NCI-H1436 treated with DMSO at 0.1 percent for 48 hours (cell line): ENCODE measurements at places on chromosomes 12 and 14.

- no peak for DNase-seq
These were observed 137.8 kb downstream of the SLC15A4 start for GRCh38 chr12:128685903-128686475.

DNA sequence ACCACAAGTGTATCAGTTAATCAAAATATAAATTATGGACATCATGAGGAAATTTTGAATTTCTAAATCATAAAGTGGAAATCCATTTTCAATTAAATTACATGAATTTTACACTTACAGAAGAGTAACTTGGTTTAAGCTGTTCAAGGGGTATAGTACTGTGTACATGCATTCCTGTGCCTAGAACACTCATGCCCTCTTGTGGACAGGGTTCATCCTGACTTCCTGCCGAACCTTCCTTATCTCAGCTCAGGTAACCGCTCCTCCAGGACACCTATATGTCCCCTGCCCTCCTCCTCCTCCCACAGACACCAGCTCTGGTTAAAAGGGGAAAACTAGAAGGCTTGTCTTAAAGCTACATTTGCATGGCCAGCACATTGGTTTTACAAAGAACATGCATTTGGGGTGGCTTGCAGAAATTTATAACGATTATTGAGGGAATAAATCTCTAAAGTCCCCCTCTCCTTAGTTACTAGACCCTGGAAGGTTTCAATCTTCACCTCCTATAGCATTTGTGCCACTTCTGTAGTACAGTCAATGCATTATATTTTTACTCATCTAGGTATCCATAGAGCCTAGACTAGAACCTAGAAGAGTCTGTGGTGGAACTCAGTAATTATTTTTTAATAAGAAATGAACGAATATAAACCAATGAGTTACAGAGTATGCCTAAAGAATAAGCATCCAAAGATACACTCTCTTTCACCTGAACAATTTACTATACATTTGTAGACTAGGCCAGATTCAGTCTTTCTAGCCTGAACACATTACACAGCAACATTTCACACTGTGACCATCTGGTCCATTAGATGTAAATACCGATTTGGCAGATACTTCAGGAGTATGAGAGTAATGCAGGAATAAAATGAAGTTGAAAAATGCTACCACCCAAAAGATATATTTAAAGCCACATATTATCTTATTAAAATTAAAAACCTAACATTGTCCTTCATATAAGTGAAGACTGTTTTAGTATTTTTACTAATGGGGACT, 345.6 kb downstream of the PAWR start:
- DNase-seq = no peak

- no peak for DNase-seq
These were observed 17.6 kb upstream of the EID3 start for GRCh38 chr12:104285740-104286515.

DNA sequence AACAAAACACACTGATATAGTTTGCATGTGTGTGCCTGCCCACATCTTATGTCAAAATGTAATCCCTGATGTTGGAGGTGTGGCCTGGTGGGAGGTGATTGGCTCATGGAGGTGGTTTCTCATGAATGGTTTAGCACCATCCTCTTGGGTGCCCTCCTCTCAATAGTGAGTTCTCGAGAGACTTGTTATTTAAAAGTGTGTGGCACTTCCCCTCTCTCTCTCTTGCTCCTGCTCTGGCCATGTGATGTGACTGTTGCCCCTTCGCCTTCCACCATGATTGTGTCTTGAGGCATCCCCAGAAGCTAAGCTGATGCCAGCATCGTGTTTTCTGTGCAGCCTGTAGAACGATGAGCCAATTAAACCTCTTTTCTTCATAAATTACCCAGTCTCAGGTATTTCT, 454.1 kb upstream of the DCN start:
- DNase-seq = no peak

DNA sequence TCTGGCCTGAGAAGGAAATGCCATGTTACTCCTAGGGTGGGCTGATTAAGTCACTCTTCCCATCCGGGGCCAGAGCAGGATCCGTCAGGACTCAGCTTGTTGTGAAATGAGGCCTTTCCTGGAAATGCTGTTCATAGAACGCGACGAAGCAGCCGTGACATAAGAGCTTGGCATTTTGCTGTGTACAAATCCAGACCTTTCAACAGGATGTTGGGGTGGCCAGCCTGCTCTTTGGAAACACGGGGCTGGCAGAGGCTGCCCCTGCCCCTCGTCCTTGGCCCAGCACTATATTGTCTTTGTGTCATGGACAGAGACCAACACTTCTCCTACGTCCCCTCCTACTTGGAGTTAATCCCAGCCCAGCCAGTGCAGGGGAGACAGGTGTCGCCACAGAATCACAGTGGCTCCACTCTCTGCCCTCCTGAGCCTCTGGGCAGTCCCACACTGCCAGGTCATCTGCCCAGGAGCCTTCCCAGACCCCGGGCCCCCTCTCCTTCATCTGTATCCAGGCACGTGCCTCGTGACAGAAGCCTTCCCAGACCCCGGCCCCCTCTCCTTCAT, 18.6 kb upstream of the EIF5 start:
- no peak for DNase-seq

DNA sequence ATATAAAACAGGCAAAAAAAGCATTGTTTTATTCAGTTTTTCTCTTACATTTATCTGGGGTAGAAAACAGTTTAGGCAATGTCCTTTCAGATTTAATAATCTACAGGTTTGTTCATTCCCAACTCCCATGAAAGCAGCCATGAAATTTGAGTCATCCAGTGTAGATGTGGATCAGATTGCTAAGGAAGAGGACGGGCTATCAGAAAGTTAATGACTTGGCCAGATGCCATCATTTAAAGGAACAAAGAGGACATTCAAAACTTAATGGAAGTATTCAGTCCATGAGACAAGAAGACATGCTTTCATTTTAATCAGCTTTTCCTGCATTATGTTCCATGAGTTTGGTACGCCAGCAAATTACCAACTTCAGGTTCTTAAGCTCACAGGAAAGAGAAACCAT, 31.1 kb upstream of the POC1B start:
- no peak for DNase-seq

DNA sequence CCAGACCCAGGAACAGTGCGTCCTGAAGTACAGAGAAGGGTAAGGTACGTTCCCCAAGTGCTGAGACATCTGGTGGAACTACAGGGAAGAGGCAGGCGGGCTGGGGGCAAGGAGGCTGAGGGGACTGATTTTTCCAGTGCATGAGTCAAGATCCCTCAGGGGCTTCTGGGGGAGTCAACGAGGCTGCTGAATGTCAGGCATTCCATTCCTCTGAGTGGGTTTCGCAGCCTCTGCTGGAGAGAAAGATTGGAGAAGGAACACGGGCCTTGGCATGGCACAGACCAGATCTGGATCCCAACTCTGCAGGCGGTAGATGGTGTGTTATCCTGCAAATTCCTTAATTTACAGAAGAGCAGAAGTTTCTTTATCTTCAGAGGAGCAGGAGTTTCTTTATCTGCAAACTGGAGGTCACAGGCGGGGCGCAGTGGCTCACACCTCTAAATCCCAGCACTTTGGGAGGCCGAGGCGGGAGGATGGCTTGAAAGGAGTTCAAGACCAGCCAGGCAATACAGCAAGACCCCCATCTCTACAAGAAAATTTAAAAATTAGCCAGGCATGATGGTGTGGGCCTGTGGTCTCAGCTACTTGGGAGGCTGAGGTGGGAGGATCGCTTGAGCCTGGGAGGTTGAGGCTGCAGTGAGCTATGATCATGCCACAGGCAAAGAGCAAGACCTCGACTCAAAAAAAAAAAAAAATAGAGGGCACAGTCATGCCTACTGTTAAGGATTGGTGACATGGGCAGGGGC, 132.6 kb upstream of the MAP1LC3B2 start:
- DNase-seq = no peak

GRCh38 chr14:93619176-93619793, 169.0 kb downstream of the PRIMA1 start:
- peak; percentile 2 for DNase-seq

DNA sequence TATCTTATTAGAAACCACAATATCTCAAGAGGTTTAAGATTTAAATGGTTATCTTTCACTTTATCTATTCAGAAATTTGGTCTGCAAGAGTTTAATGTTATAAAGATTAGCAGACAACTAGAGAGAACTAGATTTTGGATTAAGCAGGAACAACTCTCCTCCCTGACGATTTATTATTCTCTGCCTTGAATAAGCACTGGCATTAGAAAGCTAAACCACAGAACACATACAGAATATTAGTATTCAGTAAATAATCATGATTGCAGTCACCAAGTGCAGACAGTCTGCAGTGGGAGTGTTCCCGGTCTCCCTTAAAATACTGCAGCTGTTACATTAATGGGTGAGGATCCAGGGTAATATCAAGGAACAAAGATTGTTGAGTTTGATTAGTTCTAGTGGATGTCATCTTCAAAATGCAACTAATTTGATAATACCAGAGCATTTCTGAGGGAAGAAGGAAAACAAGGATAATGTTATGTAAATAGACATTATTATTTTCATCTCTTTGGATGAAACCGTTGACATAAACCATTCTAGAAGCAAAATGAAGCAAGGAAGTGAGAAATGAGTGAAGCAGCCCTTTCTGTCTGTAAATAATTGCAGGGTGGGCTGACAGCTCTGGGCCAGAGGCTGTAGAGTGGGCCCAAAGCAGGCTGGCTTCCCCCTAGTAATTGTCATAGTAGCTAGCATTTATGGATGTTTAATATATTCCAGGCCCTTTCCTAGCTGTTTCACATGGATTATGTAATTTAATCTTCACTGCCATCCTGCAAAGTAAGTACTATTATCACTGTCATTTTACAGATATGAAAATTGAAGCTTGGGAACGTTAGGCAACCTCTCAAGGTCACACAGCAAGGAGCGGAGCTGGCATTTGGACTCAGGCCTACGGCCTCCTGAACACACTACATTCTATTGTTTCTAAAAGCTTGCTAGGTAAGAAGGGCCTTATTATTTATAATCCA, 79.4 kb downstream of the DYRK2 start:
- DNase-seq = no peak

DNA sequence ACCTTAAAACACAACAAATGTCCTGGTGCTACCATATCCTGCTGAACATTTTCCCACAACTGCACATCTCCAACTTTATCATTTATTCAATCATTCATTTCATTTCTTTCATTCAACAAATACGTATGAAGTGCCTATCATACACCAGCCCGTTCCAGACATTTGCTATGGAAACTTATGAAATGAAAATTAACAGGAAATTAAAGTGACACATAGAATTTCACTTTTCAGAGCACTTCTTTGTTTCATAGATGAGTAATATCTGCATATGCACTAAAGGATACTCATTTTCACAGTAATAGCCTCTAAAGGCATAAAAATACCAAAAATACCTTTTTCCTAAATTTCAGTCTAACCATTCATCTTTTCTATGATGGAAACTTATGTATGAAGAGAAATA, 12.6 kb downstream of the CNIH1 start:
- no peak for DNase-seq

DNA sequence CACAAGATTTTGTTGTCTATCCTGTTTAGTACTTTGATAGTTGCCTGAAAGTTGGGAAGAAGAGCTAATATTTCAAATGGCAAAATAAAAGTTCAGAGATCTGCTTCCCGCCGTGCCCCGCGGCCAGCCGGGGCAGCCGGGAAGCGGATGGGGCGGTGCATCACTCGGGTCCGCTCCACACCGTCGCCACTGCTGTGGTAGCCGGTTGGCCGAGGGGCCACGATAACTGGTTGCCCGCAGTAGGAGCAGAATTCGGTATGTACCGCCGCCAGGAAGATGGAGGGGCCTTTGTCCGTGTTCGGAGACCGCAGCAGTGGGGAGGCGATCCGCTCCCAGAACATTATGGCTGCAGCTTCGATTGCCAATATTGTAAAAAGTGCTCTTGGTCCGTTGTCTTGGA, 427.2 kb upstream of the PDE3A start:
- DNase-seq = no peak

GRCh38 chr12:12774791-12775190, 10.7 kb upstream of the APOLD1 start:
- no peak for DNase-seq

- no peak for DNase-seq
These were observed 119.6 kb downstream of the GCH1 start for GRCh38 chr14:54782751-54783659.

- no peak for DNase-seq
These were observed 11.2 kb upstream of the FKBP11 start for GRCh38 chr12:48936379-48936979.

- no peak for DNase-seq
These were observed 24.7 kb downstream of the ISCA2 start for GRCh38 chr14:74518221-74518620.

GRCh38 chr12:112970391-112970790, 7.9 kb upstream of the OAS2 start:
- DNase-seq = no peak

DNA sequence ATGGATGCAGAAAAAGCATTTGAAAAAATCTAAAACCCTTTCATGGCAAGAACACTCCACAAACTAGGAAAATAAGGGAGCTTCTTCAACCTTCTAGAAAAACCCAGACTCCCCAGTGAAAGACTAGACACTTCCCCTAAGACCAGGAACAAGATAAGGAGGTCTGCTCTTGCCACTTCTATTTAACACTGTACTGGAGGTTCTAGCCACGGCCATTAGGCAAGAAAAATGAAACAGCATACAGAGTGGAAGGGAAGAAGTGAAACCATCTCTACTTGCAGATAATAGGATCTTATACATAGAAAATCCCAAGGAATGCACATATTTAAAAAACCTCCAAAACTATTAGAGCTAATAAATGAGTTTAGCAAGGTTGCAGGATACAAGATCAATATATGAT, 42.3 kb downstream of the CHGA start:
- no peak for DNase-seq

DNA sequence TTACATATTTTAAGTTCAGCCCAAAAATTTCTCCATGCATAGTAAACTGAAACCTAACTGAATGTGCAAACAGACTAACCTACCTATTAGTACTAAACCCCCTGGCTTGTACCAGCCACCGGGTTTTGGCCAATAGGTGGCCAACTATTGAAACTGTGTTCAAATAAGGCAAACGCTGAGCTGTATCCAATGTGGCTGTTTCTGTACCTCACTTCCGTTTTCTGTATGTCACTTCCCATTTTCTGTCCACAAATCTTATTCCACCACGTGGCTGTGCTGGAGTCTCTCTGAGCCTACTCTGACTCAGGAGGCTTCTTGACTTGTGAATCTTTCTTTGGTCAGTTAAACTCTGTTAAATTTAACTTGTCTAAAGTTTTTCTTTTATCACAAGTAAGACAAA, 6.0 kb upstream of the FBXO34 start:
- DNase-seq = no peak

DNA sequence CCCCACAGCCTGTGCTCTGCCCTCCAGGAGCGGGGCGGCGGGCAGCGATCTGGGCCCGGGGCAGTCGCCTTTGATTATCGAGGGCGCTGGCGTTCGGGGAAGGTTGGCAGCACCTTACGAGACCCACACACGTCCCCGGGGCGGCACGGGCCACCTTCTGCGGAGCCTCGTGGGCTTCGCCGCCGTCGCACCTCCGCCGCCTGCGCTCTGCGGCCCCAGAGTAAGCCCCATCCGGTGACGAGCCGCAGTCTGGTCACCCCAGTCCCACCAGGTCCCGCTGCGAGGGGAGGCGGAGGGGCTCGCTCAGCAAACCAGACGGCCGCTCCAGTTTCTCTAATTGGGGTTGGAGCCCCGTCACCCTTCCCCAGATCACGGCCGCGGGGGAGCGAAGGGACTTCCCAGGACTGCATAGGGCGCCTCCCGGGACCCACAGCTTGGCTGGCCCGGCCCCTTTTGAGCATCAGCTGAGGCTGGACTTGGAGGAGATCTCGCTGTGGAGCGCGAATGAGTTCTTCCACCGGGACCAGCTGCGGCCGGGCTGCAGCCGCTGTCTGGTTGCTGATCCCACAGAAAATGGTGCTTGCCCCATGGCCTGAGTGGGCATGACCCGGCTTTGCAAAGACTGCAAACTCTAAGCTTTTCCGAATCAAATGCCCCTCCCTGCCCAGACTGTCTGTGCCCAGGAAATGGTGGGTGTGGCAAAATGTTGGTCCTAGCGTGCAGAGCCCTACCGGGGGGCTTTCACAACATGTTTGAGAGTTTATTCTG, 560 bp downstream of the LGALS3 start:
- no peak for DNase-seq
